NCI-H2227 treated with DMSO at 0.1 percent for 48 hours (cell line): ENCODE measurements at places on chromosomes 12 and 14.

- DNase-seq, result no peak
Measured at GRCh38 chr14:26191671-26192070, 406.2 kb downstream of the NOVA1 start.

- peak; percentile 53 for DNase-seq
Measured at GRCh38 chr12:56158926-56159461, 835 bp downstream of the MYL6 start.

DNA sequence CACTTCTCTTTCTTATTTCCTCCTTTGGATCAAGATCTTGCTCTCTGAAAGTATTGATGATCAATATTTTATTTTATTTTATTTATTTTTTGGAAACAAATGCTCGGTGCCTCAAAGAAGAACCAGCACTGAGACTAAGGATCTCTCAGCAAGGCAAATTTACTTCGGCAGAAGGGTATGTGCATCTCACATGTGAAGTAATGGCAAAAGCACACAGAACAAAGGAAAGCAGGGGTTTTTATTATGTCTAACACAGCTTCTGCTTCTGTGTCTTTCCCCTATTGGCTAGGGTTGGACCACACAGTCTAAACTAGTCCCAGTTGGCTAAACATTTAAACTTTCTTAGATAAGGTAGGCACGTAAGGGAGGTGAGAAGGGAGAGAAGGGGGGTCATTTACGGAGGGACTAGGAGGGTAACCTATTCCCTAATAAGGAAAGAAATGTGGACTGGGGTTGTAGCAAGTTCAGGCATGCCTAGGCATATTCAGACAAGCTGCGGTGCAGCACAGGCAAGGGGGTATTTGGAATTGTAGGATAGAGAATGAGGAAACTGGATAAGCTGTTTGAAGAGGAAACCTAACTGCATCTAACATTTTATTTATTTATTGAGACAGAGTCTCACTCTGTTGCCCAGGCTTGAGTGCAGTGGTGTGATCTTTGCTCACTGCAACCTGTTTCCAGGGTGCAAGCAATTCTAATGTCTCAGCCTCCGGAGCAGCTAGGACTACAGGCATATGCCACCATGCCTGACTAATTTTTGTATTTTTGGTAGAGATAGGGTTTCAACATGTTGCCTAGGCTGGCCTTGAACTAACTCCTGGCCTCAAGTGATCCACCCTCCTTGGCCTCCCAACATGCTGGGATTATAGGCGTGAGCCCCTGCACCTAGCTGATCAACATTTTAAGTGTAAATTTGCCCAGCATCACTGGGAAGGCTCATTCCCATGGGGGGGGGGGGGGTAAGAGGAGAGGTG lies 90.0 kb upstream of the EIF5 start:
- DNase-seq, result no peak

DNA sequence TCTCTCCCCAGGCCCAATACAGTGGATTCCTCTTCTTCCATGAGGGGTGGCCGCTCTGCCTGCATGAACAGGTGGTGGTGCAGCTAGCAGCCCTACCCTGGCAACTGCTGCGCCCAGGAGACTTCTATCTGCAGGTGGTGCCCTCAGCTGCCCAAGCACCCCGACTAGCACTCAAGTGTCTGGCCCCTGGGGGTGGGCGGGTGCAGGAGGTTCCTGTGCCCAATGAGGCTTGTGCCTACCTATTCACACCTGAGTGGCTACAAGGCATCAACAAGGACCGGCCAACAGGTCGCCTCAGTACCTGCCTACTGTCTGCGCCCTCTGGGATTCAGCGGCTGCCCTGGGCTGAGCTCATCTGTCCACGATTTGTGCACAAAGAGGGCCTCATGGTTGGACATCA lies 3.8 kb downstream of the ARHGEF40 start:
- DNase-seq, result no peak

DNA sequence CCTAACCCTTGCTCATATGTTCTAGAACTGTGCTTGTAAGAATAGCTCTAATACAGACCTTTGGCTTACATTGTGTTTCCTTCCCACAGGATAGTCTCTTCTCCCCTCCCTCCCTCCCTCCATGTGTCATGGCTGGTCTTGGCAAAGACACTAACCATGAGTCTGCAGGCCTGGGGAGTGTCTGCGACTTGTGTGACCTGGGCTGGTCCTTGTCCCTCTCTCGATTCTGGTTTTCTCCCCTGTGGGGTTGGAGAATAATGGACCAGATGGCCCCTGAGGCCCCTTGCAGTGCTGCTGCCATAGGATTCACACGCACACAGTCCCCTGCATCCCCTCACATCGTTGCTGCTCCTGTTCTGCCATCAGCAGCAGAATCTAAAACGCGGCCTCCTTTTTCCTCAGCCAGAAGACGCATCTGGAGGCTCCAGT lies 30.3 kb downstream of the DEGS2 start:
- DNase-seq, result no peak

DNA sequence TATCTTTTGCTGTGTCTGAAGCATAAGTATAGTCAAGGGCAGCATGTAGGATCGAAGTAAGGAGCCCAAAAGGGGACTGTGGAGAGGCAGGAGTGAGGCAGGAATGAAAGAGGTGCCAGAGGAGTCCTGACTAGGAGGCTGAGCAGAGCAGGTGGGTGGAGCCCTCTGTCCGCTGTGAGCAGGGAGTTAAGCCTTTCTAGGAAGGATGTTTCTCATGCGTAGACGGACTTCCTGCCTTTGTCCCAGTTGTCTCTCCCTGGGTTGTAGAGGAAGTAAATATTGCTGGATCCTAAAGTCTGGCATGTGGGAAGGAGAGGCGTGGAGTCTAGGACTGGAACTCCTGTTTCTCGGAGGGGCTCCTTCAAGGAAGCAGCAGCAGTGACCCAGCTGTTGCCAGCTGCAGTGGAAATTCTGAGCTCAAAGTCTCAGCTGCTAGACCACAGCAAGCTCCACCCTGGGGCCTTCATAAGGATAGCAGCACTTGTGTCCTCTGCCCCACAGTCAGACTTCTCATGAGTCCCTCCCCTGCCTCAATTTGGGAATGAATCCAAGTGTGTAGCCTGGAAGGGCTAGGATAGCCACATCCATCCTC lies 44.0 kb downstream of the RBMS2 start:
- DNase-seq, result no peak

GRCh38 chr14:76307786-76308780 lies 67.9 kb upstream of the ESRRB start:
- no peak for DNase-seq

DNA sequence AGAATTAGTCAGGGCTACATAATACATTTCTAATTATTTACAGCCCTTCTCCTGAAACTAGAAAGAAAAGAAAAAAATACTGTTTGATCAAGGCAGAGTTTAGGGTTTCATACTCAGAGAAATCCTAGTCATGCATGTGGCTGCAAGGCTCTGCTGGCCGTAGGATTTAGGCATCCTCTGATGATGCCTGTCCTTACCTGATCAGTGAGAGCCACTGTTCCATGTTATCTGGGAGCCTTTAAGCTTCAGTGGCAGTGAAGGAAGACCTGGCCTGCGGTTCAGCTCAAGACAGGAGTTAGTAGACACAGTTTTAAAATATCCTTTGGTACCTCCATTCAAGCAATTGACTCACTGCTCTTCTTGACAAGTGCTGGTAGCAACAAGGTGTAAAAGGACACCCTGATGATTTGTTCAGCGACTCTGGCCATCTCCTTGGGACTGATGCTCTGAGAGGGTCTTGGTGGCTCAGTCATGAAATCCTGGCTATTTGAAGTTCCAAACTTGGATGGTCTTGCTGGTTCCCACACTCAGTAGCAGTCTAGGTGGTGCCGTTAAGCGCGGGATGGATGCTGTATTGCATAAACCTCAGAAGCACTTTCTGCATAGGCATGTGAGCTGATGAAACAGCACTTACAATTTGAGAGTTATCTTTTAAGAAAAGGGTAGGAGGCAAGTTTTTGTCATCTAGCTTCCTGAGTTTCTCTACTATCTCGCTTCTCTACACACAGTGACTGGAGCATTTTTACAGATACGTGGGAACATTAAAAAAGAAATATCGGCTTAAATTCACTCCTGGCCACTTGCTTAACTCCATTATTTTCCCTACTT lies 162.0 kb downstream of the SAMD4A start:
- no peak for DNase-seq

DNA sequence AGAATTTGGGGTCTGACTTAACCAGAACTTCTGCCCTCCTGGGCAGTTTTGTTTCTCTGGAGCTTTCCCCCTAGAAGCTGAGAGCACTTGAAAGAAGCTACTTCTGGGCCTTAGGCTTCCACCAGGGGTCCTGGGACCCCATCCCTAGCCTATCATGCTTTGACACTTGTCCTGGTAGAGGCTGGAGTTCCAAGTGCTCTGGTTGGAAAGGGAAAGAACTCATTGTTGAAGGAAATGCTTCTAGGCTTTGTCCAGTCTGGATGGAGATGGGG lies 1.4 kb upstream of the COL2A1 start:
- DNase-seq, result no peak
